ENCODE measurements at places on chromosomes 7 and 10.

GRCh38 chr10:23723796-23724195 is 284.9 kb downstream of the OTUD1 start:
- DNase-seq = no peak

DNA sequence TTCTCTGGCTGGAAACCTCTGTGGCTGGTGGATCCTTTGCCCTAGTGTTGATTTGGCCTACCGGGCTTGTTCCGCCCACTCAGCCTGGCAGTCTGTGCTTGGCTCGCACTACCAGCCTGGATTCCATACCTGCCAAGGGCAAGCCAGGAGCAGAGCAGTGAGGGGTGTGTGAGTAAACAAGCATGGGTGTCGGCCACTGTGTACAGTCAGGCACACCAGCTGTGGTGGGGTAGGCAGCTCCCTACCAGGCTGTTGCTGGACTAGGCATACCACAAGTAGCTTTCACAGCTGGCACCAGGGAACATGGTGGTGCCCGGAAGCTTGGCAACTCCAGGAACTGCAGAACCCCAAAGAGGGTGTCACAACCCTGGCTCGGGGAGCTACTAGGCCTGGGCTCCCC is 942.9 kb upstream of the LRRN3 start:
- DNase-seq = no peak

GRCh38 chr7:322111-322671 is 32.2 kb downstream of the FOXL3 start:
- DNase-seq = peak; percentile 28

- DNase-seq = no peak
These were observed 99.9 kb downstream of the CTBP2 start for GRCh38 chr10:125060482-125060825.

GRCh38 chr7:37432281-37432920 is 16.3 kb downstream of the ELMO1 start:
- no peak for DNase-seq

DNA sequence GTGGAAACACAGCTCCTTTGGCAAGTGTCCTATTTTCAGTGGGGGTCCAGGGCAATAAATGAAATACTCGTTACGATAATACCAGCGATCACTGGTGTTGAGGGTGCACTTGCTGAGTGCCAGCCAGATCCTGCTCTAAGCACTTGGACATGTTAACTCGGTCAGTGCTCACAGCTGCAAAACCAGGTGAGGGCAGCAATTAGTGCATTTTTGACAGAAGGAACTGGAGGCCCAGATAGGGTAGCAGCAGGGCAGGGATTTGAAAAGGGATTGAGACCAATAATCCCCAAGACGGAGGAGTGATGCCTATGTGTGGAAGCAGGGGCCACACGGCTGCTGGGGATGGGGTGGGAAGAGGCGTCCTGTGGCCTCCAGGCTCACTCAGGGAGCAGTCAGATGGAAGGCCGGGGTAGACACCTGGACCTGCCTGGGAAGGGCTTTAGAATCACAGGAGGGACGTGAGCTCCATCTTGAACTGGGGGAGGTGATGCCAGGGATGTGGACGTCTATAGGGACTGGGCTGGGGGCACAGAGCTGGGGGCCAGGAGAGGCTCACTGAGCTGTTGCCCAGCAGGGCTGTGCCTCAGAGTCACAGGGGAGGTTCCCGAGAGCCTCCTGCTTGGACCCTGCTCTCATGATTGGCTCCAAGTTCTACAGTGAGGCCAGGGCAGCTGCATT is 14.3 kb downstream of the PTPRE start:
- no peak for DNase-seq

DNA sequence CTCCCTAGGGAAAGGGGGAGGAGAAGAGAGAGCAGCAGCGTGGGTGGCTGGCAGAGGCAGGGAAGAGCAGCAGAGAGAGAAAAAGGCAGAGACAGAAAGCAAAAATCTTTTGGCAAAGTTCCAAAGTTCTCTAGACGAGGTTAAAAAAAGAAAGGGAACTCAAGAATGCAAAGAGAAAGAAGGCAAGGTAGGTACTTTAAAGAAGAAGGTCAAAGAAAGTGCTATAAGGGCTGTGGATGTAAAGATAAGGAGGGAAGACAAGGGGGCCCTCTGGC is 20.2 kb upstream of the OPTN start:
- DNase-seq = no peak

DNA sequence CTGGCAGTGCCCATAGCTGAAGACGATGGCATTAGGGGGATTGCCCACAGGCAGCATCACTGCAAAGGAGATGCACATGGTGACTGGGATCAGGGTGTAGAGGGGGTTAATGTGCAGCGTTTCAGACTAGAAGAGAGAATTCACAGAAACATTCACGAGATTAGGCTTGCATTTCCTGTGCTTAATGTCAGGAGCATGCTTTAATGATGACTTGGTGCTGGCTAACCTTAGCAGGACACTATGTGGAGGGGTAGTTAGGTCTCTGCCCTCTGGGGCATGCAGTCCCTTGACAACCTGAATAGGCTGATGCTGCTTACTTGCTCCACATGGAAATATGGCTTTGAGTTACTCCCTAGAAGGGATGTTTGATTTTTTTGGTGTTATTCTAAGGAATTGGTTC is 21.8 kb downstream of the STMP1 start:
- peak; percentile 37 for DNase-seq

- no peak for DNase-seq
These were observed 47.1 kb downstream of the ZNF680 start for GRCh38 chr7:64515781-64516180.

- peak; percentile 24 for DNase-seq
These were observed 14.5 kb downstream of the PRKCQ start for GRCh38 chr10:6565588-6565987.

DNA sequence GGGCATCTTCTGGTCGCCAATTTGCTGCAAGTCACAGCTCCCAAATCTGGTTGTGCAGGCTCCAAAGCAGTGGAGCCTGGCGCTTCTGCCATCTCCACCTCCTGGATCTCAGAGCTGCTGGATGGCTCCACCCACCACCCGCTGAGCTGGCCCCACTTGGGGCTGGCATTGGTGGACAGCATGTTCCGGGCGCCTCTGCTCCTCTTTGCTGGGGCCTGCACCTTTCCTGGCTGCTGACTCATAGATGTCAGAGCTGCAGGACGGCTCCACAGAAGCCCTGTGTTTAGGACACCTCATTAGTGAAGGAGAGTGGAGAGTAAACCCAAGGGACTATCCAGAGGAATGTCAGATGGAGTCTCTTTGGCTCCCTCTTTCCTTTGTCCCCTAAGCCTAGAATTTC is 27.4 kb downstream of the MAPK8 start:
- DNase-seq = no peak

- DNase-seq = no peak
These were observed 158.7 kb upstream of the LANCL2 start for GRCh38 chr7:55206235-55207029.

GRCh38 chr7:26663874-26664273 is 200.5 kb downstream of the SKAP2 start:
- no peak for DNase-seq

GRCh38 chr10:101018118-101018599 is 12.8 kb downstream of the PDZD7 start:
- DNase-seq = peak; percentile 85

DNA sequence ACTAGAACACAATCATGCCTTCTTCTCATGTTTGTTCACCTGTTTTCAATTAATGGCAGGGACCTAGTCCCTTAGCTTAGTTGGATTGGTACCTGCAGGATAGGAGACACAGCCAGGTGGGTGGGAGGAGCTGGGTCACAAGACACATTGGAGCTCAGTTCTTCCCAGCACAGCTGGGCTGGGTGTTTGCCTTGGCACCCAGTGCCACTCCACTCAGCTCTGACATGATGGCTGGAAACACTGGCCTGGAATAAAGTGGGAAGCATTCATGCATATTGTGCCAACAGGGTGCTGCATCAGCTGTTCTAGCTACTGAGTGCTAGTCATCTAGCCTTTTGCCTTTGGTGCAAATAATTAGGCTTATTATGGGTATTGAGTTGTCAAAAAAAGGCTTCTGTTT is 226.1 kb downstream of the PTEN start:
- no peak for DNase-seq

DNA sequence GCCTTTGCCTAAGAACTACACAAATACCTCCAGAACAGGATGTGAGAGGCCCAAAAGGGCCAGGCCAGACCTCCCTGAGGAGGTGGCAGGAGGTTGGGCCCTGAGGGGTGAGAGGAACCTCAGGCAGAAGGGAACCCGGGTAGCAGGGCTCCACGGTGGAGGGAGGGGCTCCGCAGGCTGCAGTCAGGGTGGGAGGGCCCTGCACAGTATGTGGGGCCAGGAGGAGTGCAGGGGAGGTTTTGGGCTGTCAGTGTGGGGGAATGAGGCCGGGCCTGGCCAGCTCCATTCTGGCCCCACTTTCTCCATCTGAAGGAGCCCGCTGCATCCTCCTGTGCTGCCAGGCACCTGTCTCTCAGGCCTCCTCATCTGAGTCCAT is 25.9 kb downstream of the DNAJB12 start:
- DNase-seq = no peak

DNA sequence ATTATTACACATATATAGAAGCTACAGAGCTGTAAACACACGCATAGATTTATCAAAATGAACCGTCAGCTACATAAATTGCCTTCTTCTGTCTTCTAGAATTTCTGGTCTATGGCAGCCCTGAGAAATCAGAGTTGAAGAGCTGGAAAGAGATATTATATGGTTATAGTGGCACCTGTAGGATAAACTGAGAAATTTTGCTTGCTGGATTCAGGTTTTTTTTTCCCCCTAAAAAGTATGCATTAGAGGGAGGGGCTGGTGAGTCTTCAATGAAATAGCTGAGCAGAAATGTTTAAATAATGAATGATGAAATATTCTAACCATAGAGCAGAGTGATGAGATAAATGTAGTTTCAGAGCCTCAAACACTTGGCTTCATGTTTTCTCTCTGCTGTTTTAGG is 78.0 kb upstream of the DYNC1I1 start:
- no peak for DNase-seq

- no peak for DNase-seq
These were observed 24.6 kb upstream of the NPFFR1 start for GRCh38 chr10:70308121-70309060.

DNA sequence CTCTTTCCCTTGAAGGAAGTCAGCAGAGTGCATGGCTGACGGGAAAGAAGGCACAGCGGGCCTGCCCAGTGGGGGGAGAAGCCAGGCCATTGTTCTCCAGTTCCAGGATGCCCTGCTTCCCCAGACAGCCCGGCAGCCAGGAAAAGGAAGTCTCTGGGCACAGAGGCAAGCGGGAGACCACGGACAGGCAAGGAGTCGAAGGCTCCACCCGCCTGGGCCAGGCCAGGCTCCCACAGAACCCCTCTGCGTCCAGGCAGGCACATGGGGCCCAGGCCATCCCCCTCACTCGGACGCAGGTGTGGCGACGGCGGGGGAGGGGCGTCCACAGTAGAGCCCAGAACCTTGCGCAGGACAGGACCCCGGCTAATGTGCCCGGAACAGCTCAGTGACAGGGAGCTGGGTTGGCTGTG is 8.7 kb downstream of the GPR146 start:
- DNase-seq = no peak

DNA sequence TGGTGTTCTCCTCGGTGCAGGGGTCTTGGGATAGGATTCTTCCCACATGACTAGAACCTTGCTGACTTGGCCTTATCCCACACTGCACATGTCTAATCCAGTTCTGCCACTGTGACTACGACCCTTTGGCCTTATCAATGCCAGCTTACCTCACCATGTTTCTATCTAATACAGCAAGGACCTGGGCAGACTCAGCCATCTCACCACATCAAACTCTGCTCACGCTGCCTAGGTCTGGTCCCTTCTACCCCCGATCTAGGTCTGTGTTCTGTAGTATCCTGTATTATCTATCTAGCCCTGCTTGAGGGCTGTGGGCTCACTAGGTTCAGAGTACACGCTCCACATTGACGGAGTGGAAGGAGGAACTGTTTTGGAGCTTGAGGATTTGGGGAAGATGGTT is 282.4 kb downstream of the HPSE2 start:
- no peak for DNase-seq

DNA sequence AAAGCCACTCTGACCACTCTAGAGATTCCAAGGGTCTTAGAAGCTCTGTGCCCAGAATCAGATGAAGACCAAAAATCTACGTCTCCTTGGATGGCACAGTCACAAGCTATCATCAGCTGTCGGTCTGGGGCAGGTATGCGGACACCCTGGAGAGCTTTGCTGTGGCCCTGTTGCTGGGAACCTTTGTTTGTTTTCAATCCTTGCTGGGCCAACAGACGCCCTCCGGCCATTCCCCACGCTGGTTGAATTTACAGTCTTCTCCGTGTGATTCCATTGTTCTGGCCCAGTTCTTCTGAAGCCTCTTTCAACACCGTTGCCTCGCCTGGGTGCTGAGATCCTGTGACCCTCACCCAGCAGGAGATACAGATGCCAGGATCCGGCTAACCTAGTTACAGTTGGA is 149.4 kb upstream of the PFKP start:
- DNase-seq = no peak

GRCh38 chr7:44727937-44728262 is 20.7 kb upstream of the ZMIZ2 start:
- DNase-seq = no peak

GRCh38 chr10:75640803-75641202 is 209.4 kb downstream of the LRMDA start:
- DNase-seq = no peak

DNA sequence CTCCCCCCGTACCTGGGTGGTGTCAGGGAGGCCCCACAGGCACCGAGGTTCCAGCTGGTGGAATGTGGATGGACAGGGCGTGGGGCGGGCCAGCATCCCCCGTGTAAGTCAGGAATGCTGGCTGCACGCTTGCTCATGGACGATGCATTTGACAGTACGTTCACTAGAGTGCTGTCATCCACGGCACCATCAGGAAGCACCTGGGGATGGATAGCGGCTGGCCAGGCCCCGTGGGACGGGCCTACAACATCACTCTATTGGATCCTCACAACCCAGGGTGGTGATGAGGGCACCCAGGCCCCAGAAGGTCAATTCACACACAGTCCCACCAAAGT is 63.6 kb downstream of the INSIG1 start:
- DNase-seq = no peak

DNA sequence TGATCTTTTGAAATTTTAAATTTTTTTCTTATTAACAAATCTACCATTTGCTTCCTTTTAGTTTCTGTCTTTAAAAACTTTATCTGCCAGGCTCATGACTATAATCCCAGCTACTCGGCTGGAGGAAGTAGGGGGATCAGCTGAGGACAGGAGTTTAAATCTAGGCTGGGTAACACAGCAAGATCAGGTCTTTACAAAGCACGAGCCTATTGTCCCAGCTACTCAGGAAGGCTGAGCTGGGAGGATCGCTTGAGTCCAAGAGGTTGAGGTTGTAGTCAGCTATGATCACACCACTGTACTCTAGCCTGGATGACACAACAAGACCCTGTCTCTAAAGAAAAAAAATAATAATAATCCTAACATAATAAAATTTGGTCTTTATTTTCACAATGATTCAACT is 17.5 kb downstream of the DPY19L1 start:
- DNase-seq = no peak

- no peak for DNase-seq
These were observed 484.0 kb upstream of the MBL2 start for GRCh38 chr10:53256623-53257022.

All from mesenchymal stem cell (in vitro differentiated cells and primary cell).